ENCODE measurements at places on chromosomes 16 and 17.

GRCh38 chr17:48892940-48893645, 506 bp downstream of the ATP5MC1 start:
- DNase-seq: no peak

DNA sequence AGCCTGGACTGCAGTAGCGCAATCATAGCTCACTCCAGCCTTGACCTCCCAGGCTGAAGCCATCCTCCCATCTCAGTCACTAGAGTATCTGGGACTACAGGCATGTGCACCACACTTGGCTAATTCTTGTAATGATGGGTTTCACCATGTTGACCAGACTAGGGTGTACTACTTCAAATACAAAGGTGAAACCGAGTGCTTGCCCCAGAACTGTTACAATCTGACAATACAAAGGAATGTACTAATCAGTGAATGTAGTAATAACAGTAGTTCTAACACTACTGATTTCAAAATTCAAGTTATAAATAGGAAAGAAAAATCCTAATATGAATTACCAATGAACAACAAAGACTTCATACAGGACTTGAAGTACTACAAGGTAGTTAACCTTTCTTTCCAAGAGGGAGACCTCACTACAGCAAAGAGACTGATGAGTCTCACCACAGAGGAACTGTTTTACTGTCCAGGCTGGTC, 24.4 kb downstream of the CRK start:
- DNase-seq: no peak

DNA sequence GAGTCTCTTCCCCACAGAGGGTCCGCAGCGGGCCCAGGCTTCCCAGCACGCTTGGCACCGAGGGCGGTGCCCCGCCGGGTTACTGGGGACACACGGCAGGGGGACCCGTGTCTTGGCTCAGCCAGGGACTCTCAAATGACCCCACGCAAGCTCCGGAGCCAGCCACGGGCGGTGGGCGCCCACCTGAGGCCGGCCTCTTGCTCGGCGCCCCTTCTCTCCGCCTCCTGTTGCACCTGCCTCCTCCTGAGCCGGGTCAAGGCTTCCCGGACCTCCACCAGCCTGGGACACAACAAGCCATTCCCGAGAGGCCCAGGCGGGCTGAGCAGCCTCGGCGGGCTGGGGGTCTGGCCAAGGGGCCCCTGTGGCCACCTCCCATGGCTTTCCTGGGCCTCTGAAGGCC, 1.7 kb downstream of the CCDC154 start:
- no peak for DNase-seq

DNA sequence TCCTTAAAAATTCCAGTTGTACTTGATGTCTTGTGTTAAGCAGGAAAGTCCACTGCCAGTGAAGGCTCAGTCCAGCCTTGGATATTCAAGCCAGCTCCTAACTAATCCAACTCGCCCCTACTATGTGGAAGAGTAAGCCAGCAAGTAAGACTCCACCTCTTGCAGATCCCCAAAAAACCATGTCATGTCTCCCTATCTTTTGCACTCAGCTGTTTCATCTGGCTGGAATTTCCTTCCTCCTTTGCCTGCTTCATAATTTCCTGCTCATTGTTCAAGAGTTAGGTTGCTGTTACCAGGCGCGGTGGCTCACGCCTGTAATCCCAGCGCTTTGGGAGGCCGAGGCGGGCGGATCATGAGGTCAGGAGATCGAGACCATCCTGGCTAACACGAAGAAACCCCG, 37.8 kb downstream of the RBBP6 start:
- no peak for DNase-seq

Data from M059J (cell line).